ENCODE measurements at places on chromosomes 7 and 10.

DNA sequence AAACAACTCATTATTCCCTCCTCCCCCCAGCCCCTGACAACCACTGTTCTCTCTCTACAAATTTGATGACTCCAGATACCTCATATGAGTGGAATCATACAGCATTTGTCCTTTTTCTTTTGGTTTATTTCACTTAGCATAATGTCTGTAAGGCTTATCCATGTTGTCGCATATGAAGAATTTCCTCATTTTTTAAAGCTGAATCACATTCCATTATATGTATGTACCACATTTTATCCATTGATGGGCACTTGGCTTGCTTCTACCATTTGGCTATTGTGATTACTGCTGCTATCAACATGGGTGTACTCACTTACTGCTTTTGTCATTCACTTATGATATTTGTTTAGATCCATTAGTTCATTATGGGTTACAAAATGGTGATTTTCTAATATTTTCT, 112.8 kb downstream of the BUB3 start:
- DNase-seq: no peak

DNA sequence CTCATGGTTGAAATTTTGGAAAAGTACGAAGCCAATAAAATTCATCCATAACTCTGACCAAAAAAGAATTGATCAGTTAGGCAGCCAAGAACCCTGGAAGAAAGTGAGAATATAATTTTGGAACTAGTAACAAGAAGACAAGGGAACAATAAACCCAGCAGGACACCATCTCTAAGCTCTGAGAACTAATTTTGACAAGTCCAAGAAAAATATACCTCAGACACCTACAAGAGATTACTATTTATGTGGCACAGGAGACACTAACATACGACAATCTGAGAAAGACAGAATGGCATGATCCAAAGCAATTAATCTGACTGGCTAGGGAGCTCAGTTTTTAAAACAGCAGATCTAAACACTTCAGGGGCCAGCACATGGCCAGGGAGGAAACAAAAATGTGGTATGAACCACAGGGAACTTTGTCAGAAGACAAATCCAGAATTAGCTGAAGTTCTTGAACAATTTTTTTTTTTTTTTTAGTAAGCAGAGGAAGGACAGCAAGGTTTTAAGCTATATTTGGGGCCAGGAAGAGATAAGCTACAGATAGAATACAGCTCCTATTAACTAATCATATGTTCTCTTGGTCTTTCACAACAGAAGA, 38.9 kb downstream of the PARD3 start:
- no peak for DNase-seq

GRCh38 chr7:46108272-46108671, 187.2 kb upstream of the IGFBP3 start:
- DNase-seq: no peak

- DNase-seq: no peak
Measured at GRCh38 chr7:20708896-20709295, 77.8 kb downstream of the SP8 start.

- no peak for DNase-seq
Measured at GRCh38 chr10:5644930-5645329, 21.5 kb downstream of the ASB13 start.

- DNase-seq: no peak
Measured at GRCh38 chr10:14056610-14057332, 274.0 kb downstream of the FRMD4A start.

- no peak for DNase-seq
Measured at GRCh38 chr7:133934977-133935330, 192.2 kb upstream of the LRGUK start.

GRCh38 chr7:158847451-158847866, 8.9 kb upstream of the DYNC2I1 start:
- no peak for DNase-seq

DNA sequence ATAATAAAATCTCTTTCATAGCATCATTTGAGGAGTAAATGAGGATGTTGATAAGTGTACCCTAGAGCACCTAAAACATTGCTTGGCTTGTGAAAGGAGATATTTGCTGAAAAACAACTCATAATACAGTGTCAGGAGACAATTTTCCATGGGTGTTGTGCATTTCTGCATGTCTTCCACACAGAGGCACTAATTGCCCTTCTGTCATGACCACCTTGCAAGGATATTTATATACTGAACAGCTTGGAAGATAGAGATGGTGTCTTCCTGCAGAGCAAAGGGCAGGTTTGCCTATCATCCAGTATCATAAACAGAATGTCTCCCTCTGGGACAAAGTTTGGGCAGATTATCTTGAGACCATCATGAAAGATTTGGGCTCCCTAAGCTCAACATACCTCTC, 495.2 kb upstream of the LRRN3 start:
- DNase-seq: no peak

GRCh38 chr7:27150568-27151340, 1.6 kb downstream of the HOXA3 start:
- DNase-seq: peak; percentile 70

GRCh38 chr10:30602747-30603146, 26.8 kb downstream of the LYZL2 start:
- DNase-seq: no peak

GRCh38 chr7:54615-55014, 137.8 kb upstream of the FAM20C start:
- no peak for DNase-seq

- DNase-seq: no peak
Measured at GRCh38 chr7:152663931-152664330, 12.0 kb downstream of the XRCC2 start.

GRCh38 chr7:134865001-134865845, 85.8 kb downstream of the CALD1 start:
- peak; percentile 57 for DNase-seq

DNA sequence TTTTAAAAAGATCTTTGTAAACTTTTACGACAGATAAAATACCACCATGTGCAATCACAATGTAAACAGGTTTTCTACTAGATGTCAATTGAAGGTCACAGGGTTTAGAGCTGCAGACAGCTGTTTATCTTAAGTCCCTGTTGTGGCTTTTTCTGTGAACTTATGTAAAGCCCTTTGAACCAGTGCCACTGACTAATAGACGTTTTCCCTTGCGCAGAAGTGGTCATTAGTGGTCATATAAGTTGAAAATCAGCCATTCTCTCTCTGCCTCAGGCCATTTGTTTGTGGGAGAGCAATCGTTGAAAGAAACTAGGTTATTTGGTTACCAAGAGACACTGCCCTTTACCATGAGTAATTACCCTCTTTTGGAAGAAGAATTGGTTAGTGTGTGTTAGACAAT, 23.9 kb downstream of the CACNB2 start:
- DNase-seq: no peak
